ENCODE measurements at places on chromosomes 12 and 14. TPM values are rescaled to one million over a fixed set of nuclear protein-coding genes. Genes with fewer than 3 reads are reported as not detected.

DNA sequence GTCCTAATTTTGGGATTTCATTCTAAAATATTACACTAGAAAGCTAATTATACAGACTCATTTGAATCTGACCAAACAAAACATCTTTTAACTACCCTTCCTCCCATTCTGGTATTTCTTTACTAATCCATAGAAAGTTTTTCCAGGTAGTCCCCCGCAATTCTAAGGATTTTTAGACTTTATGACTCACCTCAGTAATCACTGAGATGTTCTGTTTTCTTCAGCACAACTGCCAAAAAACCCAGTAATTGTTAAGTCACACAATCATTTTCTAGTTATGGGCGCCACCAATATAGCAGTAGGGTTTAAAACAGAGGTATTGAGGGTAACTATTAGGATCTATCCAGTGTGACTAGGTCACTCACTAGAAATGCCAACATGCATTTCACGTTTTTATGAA is 1.6 kb upstream of the ARID4A start:
- DNase-seq, result no peak

GRCh38 chr14:53606203-53606602 is 350.4 kb downstream of the BMP4 start:
- no peak for DNase-seq

DNA sequence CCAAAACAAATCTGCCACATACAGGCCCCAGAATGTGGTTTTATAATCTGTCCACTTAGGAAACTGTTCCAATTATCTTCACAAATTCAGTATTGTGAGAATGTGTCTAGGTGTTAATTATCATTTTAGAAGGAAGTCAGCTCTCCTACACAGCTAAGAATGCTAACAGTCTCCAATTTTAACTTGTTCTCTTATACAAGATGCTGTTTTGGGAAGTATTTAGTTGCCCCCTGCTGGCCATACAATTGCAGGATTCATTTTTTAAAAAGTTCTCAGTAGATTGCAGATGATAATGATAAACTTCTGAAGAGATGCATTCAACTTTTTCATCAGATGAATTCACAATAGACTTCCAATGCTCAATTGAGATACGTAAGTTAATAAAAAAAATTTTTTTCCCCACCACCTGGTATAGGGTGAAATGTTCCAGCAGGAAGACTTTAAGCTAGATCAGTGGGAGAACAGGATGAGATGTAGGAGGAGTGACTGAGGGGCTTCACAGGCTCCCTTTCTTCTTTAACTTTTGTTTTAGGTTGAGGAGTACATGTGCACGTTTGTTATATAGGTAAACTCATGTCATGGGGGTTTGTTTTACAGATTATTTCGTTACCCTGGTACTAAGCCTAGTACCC is 27.3 kb upstream of the OSBPL8 start:
- peak; percentile 25 for DNase-seq

DNA sequence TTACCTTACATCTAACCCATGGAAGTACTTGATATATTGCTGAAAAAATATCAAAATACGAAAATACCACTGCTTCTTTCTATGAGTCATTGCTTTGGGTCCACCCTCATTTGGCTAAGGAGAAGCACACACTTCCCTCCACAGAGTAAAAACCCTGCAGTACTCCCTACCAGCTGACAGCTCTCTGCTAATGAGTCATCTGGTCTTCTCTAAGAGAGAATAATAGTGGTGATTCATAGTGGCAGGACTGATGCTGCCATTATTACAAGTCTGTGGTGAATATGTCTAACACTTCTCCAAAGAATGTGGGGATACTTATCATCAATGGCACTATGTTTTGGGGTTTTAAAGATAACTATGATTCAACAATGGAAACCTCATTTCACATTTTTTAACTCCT is 90.7 kb downstream of the PPFIA2 start:
- no peak for DNase-seq

DNA sequence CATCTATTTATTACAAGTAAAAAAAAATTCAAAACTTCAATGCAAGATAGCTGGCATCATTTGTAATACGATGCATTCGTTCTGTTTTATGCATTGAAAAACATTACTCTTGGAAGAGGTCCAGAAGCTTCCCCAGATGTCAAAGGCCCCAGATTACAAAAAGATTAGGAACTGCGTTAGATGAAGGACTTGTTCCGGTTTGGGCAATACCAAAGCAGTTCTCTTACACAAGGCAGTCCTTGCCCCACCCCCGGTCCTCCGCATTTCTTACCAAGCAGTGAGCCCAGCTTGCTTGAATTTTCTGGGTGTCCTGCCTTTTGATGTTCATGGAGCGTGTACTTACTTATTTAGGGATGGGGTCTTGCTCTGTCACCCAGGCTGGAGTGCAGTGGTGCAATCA is 4.8 kb upstream of the HVCN1 start:
- no peak for DNase-seq

- no peak for DNase-seq
Observed at GRCh38 chr12:132629330-132629729, 10.8 kb downstream of the P2RX2 start.

DNA sequence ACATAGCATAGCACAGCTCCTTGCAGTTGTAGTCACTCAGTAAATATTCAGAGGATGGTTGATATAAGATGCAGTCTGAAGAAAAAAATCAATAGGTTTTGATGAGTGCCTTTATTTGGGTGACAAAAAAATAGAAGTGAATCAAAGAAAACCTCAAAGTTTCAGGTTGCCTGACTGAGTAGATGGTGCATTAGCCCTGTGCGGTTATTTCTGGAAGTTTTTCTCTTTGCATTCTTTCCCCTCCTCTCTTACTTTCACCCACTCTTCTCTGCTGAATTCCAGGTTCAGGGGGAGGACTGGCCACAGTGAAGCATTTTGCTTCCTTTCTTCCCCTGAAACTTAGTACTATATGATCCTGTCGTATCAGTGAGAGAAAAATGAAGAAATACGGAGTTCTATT is 28.6 kb downstream of the TRHDE start:
- no peak for DNase-seq

- DNase-seq, result peak; percentile 31
Observed at GRCh38 chr14:49173765-49174373, 412.3 kb downstream of the RPS29 start.

DNA sequence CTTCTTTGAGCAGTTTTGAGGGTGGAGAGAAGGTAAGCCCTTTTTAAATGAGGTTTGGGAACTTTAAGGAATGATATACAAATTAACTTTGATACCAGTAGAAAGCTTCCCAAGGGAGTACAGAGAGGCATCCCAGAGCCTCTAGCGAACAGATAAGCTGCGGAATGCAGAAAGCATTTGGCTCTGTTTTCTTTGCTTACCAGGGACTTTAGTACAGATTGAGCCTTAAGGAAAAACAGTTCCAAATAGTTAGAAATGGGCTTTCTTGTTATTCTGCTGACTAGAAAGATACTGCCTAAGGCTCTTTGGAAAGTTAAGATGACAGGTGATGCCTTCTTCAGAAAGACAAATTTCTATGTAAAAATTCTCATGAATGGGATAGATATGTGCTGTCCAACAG is 261.7 kb upstream of the FOXN3 start:
- no peak for DNase-seq

- DNase-seq, result no peak
Observed at GRCh38 chr14:49970474-49971147, 77.7 kb downstream of the ARF6 start.

DNA sequence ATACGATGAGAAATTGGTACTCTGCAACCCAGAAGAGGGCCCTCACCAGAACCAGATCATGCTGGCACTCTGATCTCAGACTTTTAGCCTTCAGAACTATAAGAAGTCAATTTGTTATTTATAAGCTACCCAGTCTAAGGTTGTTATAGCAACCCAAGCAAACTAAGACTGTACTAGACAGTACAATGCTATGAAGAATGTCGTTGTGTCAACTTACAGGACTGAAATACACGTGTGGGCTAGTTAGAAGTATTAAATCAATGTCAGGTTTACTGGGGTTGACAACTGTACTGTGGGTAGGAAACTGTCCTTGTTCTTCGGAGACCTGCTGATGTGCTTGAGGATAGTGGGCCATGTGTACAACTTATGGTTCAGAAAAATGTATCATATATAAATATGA is 19.7 kb downstream of the DUSP16 start:
- no peak for DNase-seq

- DNase-seq, result no peak
Observed at GRCh38 chr12:81859521-81859920, 100.4 kb upstream of the PPFIA2 start.

DNA sequence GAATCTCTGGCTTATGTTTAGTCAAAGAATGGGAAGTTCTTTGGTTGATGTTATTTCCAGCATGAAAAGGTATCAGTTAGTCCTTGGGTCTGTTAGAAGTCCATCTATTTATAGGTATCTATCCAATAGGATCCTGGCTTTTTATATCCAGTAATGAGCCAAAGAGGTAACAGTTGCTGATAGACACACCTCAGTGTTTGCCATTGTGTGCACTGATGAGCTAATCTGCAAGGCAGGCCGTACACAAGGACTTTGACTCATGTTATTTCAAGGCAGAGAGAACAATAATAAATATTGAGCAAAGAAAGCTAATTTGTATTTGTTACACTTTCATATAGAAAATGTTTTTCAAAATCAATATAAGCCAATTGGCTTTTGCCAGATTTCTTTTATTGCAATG is 56.4 kb downstream of the GLT1D1 start:
- DNase-seq, result no peak

DNA sequence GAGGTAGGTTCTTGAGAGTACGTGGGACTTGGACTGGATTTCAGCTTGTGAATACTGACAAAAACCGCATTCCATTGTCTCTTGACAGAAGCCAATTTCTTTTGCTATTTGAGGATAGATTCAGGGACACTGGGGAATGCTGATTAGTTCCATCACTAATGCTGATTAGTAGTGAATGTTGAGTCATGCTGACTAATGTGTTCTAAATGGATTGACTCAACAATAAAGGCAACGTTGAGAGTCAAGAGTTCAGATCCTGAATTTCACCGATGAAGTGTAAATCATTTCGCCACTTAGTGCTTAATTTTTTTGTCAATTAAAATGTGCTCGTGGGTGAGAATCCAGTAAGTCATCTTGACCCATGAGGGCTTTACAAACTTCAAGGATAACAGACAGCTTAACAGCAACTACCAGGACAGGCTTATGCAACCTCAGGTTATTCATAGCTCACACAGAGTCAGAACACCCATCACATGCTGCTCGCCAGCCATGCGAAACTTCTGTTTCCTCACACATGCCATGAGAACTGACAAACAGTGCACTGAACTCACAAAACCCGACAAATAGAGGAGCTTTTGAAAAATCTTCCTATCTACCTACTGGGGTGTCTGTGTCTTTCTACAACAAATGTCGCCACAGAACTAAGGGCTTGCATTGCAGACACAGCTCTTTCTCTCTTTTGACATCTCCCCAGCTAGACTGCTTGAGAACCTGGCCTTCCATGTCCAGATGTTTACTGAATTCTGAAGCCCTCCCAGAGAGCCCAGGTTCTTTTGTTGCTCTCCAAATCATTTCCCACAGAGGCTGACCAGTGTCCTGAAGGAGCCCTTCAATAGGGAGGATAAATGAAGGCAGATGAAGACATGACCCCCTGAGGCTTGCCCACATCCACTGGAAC is 316.4 kb downstream of the ZFP36L1 start:
- DNase-seq, result no peak

- peak; percentile 65 for DNase-seq
Observed at GRCh38 chr14:60184146-60184904, 19.1 kb upstream of the DHRS7 start.

DNA sequence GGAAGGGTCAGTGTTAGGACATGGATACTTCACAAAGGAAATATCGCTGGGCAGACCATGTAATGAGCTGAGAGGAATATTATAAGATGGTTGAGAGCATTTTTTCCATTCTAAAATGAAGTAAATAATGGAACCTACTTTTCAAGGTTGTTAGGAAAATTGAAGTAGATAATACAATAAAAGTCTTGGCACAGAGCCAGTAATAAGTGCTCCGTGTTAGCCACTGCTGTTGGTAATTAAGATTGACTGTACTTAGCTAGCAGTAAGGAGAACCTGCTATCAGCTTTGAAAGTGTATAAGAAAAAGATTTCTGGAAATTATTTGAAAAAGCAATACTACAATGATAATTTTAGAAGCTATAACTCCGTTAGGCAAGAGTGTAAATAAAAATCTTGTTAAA is 77.6 kb downstream of the SCAF11 start:
- no peak for DNase-seq

DNA sequence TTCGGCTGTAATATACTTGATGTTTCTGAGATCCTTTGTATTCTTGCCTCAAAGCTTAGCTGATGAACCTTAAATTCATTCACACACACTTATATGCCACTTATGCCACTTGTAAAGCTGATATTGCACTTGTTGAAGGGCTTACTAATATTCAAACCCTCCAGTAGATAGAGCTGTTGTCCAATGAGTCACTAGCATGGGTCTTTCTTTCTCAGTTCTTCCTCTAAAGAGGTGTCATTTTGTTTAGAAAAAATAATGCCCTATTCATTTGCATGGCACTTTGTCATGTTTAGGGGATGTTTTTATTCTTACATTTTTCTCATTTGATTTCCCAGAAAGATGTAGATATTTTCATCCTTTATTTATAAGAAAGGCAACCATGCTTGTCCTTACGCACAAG is 56.4 kb downstream of the MON2 start:
- DNase-seq, result no peak

- no peak for DNase-seq
Observed at GRCh38 chr14:73753887-73754795, 40.0 kb upstream of the PNMA1 start.

DNA sequence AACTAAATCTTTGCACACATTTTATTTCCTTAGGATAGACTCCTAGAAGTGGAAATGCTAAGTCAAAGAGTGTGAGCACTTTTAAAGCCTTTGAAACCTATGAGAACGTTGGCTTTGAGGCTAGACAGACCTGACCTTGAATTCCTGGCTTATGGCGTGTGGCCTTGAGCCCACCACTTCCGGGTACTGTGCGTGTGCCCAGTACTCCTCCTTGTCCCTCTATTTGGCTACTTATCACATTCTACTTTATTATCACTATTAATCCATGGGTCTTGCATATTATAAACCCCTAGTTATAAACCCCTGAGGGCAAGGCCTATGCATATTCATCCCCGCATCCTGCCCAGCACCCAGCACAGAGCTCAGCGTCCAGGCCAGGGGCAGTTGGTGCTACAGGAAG is 26.0 kb upstream of the CD27 start:
- DNase-seq, result no peak

The CHURC1 gene
- 70.9 TPM for polyA plus RNA-seq

The LYZ gene
- polyA plus RNA-seq, result 53.6 TPM

The RNASE3 gene
- 1.5 TPM for polyA plus RNA-seq

The IFI27 gene
- polyA plus RNA-seq, result 15.4 TPM

The PZP gene
- 0.47 TPM for polyA plus RNA-seq

The ARMH4 gene
- polyA plus RNA-seq, result 72.1 TPM

The PSME2 gene
- polyA plus RNA-seq, result 152 TPM

The ITGB7 gene
- polyA plus RNA-seq, result 2.3 TPM

The ANAPC5 gene
- polyA plus RNA-seq, result 156 TPM

All from renal cortex interstitium (tissue), 15 donors.